AG04449 (cell line): ENCODE measurements at places on chromosomes 13 and 19.

- peak; percentile 70 for DNase-seq
These were observed 53.4 kb downstream of the FLT3 start for GRCh38 chr13:28046981-28047380.

GRCh38 chr13:89930861-89931260, 1416.6 kb upstream of the MIR17HG start:
- DNase-seq: no peak

GRCh38 chr13:39599012-39599411, 4.0 kb downstream of the LHFPL6 start:
- no peak for DNase-seq

GRCh38 chr19:54266133-54266532, 9.1 kb upstream of the LILRB5 start:
- DNase-seq: no peak

GRCh38 chr19:10870501-10870954, 825 bp upstream of the CARM1 start:
- no peak for DNase-seq
